ENCODE measurements at places on chromosomes 16 and 17.
A peak's percentile ranks its signal among the peaks of the same experiment; 100 is the strongest.

DNA sequence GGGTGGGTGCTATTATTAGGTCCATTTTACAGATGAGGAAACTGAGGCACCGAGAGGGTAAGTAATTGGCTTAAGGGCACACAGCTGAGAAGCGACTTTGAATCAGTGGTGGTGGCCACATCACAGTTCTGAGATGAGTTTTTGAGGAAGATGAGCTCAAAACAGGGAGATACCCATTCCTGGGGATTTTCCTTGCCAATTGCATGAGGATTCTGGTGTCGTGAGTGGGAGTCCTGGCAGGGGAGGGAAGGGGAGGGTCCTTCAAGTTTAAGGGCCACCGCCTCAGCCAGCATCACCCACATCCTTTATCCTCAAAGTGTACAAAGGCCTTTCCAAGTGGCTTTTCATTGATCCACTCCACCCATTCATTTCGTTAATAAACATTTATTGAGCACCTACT is 45.3 kb downstream of the IL21R start:
- DNase-seq = no peak

DNA sequence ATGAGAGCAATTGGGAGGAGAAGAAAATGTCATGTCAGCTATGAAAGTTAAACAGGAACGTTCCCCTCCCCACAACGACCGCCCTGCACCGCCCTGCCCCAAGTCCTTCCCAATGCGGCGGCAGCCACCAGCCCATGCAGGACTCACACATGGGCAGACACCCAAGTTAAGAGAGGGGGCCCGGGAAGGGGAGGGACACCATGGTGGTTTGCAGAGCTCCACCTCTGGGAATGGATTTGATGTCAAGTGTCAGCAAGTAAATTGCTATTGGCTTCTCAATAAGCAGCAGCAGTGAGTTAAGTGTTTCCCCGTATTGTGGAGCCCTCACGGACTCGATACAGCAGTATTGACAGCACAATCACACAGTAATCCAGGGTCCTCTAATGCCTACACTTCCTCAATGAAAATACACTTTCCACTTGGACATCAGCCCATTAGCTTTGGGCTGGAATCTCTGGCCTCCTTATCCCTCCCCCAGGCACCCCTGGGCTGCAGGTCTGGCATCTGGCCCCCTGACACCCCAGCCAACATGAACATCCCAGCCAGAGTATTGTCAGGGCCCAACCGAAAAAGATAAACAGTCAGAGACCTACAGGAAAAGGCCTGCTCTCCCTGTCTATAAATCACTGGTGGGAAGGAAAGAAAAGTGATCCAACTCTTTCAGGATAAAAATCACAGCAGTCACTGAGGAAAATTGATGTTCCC is 22.6 kb downstream of the ZFHX3 start:
- no peak for DNase-seq

- peak; percentile 65 for DNase-seq
Observed at GRCh38 chr16:23803591-23804123, 32.1 kb upstream of the PRKCB start.

GRCh38 chr16:12753203-12754023 is 50.3 kb downstream of the CPPED1 start:
- DNase-seq = no peak

- no peak for DNase-seq
Observed at GRCh38 chr16:48106446-48106845, 49.3 kb downstream of the ABCC12 start.

GRCh38 chr16:85751698-85752501 is 1.0 kb upstream of the C16orf74 start:
- DNase-seq = no peak

DNA sequence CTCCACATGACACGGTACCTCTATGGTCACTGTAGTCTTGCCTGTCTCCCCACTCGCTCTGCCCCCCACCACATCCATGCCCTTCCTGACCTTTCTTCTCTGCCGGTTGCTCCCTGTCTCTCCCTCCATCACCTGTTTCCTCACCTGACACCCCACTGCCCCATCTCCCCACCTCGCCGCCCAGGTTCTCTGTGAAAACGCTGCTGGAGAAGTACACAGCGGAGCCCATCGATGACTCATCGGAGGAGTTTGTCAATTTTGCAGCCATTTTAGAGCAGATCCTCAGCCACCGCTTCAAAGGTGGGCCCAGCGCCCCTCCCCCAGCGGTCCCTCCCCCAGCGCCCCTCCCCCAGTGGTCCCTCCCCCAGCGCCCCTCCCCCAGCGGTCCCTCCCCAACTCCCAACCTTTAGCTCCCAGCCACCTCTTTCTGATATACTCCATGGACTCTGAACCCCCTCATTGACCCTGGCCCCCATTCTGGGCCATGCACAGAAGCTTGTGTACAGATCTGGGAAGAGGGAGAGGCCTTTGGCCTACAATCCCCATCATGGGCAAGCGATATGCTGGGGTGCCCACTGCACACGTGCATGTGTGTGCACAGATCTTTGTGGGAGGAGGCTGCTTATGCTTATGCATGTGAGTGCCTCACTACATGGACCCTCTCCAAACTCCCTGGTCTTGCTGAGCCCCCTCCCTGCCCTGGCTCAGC is 4.1 kb downstream of the RUNDC3A start:
- no peak for DNase-seq

DNA sequence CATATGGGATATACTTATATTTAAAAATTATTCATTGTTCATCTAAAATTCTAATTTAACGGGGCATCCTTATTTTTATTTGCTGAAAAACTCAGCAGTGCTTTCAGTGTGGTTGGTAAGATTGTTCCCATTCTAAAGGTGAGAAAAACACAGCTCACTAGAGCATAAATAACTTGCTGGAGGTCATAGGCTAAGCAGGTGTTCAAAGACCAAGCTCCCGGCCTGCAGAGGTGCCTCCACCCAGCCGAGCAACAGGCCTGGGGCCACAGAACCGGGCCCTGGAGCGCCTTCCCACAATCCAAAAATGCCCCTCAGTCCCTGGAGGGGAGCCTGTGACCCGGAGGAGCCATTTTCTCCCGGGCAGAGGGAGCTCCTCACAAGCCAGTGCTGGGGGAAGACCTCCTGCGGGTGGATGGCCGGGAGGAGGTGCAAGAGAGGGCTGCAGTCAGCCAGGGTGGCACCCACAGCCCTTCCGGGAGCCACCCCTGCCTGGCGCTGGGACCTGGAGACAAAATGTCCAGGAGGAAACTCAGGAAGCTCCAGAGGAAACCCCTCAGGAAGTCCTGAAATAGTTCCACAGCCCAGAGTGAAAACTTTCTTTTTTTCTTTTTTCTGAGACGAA is 14.7 kb downstream of the ABR start:
- DNase-seq = no peak

GRCh38 chr17:45784741-45785479 is 790 bp downstream of the CRHR1 start:
- no peak for DNase-seq

- no peak for DNase-seq
Observed at GRCh38 chr16:12321311-12321842, 344.8 kb downstream of the SNX29 start.

- DNase-seq = no peak
Observed at GRCh38 chr17:27882162-27882840, 10.9 kb downstream of the LYRM9 start.

DNA sequence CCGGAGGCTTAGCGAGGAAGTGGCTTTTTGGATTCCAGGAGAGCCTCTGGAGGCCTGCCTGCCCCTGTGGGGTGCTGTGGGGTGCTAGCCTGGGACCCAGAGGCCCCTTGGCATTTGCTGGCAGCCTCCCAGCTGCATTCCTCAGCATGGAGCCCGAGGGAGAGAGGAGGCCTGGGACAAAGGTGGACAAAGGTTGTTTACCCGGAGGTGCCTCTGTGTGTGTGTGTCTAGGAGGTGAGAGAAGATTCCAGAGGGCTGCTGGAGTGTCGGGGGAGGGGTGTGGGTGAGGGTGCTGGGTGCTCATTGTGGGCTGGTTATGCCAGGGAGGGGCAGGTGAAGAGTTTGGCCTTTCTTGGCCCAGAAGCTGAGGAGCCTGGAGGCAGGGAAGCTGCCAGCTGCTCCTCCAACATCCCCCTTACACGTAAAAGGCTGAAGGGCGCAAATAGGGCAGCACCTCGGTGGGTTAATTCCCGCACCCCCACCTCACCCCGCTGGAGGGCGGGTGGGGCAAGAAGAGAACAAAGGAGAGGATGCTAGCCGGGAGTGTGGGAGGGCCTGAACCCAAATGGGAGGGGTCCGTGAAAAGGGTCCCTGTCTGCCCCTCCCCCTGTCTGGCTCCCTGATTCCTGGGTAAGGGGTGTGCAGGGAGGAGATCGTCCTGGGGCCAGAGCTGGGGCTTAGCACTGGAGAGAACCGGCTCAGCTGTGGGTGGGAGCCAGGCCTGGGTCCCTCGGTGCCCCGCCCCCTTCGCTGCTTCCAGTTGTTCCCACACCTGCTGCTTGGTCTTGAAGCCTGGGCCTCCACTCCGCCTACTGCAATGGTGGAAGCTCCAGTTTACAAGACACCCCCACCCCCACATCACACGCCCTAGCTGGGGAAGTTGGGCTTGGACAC is 9.9 kb downstream of the HEXIM2 start:
- no peak for DNase-seq

DNA sequence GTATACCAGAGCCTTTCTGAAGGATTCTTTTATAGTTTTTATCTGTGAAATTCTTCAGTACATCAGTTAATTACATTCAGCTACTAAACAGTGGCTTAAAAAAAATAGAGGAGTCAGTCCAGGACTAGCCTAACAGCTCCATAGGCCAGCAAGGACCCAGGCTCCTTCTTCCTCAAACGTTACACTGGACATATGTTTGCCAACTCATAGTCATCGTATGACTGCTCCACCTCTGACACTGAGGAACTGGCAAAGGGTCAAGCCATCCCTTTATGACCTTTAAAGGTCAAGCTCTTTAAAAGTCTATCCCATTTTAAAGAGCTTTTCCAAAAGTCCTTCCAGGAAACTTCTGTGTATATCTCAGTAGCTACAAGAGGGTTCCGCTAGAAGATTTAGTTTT is 36.6 kb downstream of the PHLPP2 start:
- no peak for DNase-seq

DNA sequence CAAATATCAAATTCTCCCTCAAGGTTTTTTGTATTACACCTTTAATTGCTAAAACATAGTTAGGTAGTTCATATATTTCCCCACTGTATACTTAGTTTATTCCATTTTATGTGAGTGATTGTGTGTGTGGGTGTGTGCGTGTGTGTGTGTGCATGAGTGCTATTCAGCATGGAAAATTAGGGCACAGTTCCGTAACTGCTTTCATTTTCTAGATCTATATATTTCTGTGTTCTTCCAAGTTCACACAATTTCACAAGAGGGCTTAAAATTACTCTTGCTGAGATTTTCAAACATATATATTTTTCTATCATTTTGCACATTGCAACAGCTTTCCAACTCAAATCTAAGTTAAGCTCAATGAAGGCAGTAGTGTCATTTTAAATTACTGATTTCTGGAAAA is 782.9 kb upstream of the SOX9 start:
- DNase-seq = no peak

DNA sequence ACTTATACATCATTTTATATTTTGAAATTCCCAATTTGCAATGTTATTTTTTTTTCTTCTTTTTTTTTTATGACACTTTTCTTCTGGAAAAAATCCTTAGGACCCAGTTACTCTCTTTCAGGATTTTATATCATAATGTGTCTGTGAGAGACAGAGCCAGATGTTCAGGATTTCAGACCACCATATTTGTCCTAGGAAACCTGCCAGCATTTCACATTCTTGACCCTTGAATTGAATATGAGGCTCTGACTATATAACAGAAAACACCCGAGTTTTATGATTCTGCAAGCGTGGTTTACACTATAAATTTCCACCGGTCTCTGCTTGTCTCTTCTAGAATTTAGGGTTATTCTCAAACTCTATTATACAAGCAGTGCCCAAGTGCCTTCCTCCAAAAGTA is 621.0 kb downstream of the WWOX start:
- DNase-seq = no peak

- no peak for DNase-seq
Observed at GRCh38 chr17:74177018-74177450, 26.4 kb upstream of the RPL38 start.

GRCh38 chr16:55527885-55528284 is 19.0 kb downstream of the LPCAT2 start:
- no peak for DNase-seq

DNA sequence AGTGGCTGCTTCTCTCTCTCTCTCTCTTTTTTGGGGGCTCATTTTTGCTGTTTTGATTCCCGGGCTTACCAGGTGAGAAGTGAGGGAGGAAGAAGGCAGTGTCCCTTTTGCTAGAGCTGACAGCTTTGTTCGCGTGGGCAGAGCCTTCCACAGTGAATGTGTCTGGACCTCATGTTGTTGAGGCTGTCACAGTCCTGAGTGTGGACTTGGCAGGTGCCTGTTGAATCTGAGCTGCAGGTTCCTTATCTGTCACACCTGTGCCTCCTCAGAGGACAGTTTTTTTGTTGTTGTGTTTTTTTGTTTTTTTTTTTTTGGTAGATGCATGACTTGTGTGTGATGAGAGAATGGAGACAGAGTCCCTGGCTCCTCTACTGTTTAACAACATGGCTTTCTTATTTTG is 7.7 kb upstream of the TMEM235 start:
- no peak for DNase-seq

DNA sequence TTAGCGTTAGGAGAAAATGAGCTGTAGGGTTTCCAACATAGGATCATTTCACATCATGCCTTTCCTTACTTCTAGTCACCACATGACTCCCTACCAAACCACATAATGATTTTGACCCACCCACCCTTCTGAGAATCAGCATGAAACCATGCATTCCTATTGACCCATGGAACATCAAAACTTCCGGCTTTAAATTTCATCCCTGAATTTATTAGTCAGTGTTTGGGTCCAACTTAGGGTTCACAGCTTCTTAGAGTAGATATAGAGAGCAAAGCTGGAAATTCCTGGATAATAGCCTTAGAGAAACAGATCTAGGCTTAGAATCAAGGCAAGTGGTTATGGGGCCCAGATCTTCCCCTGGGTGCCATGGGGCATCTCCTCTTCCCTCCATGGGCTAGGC is 162.6 kb downstream of the TOX3 start:
- no peak for DNase-seq

- no peak for DNase-seq
Observed at GRCh38 chr16:89118361-89119165, 24.9 kb downstream of the ACSF3 start.

DNA sequence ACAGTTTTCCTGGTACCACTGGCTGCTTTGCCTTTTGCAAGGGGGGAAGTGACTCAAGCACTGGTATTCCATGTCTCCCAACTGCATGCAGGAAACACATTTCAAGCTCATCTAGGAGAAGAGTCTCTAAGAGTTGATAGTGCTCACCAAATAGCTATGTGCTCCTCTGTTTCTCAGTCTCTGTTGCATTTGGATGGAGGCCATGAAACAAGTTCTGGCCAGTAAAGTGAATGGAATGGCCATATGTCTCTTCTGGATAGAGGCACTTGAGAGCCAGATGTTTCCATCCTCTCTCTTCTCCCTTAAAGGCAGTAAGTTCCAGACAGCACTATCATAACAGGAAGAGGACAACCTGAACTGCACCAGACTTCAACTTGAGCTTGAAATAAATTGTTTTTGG is 60.6 kb downstream of the C16orf82 start:
- no peak for DNase-seq

GRCh38 chr17:34201225-34201624 is 53.9 kb upstream of the CCL2 start:
- no peak for DNase-seq

Measured in Jurkat, Clone E6-1 (cell line).